CD8-positive, alpha-beta memory T cell (primary cell): ENCODE measurements at places on chromosomes 1 and 21.

DNA sequence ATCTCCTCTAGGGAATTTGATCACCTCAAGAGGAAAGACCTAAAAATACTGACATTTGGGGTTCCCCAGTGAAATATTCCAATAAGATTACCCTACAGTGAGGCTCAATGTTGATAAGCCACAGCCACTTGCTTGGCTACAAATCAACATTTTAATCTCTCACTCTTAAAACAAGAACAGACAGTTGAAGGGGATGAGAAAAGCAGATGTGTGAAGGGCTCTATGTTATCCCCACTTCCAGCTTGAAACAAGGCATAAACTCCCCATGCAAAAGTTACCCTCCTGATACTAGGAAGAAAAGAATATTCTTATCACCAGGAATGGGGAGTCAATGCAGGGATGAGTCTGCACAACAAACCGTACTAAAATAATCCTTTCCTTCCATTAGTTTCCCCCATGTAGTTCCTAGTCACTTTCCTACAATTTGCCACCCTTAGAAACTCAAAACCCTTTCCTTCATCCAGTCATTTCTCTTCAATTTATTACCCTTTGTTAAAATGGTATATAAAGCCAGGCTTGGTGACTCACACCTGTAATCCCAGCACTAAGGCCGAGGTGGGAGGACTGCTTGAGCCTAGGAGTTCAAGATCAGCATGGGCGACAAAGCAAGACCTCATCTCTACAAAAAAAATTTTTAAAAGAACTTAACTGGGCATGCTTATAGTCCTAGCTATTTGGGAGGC lies 29.5 kb downstream of the LPGAT1 start:
- no peak for DNase-seq

- no peak for DNase-seq
These were observed 27.0 kb upstream of the SLC16A1 start for GRCh38 chr1:112982853-112983536.

DNA sequence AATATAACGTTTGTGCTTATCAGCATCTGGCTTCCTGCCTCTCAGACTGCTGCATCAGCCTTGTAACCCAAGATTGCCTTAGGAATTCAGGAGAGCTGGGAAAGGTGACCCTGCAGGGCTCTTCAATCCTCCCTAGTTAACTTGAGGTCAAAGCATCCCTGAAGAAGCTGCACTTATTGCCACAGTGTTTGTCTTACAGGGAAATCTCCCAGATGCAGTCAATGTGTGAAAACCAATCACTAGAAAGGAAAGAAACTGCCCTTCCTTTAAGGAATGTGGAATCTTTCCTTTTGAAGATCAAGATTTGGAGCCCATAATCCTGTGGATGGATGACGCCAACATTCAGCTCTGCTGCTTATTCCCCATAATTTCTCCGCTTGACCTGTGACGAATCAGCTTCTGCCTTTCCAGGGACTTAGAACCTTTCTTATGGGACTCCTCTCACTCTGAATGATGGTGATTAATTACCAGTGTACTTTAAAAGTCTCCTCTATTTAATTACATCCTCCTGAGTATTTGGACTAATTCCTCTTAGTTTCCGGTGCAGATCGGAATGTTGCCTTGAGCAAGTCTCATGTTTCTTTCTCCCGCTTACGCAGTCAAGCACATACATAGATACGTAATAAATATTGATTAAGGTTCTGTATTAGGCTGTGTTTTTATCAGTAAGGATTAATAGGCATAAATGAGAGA lies 14.4 kb downstream of the ADAMTS5 start:
- no peak for DNase-seq

GRCh38 chr1:59007820-59008598 lies 224.2 kb upstream of the JUN start:
- DNase-seq: no peak

GRCh38 chr1:36115931-36116330 lies 9.1 kb downstream of the COL8A2 start:
- no peak for DNase-seq

GRCh38 chr1:206534552-206534951 lies 27.2 kb downstream of the RASSF5 start:
- no peak for DNase-seq

- no peak for DNase-seq
These were observed 78.9 kb downstream of the RAP1GAP start for GRCh38 chr1:21590126-21590880.

- DNase-seq: no peak
These were observed 157.8 kb downstream of the KCNT2 start for GRCh38 chr1:196450143-196451095.

GRCh38 chr1:84571150-84571535 lies 3.1 kb downstream of the CTBS start:
- DNase-seq: no peak

- peak; percentile 61 for DNase-seq
These were observed 157.8 kb upstream of the JUN start for GRCh38 chr1:58941471-58942289.

- DNase-seq: no peak
These were observed 38.0 kb downstream of the LAMC1 start for GRCh38 chr1:183061194-183061593.

DNA sequence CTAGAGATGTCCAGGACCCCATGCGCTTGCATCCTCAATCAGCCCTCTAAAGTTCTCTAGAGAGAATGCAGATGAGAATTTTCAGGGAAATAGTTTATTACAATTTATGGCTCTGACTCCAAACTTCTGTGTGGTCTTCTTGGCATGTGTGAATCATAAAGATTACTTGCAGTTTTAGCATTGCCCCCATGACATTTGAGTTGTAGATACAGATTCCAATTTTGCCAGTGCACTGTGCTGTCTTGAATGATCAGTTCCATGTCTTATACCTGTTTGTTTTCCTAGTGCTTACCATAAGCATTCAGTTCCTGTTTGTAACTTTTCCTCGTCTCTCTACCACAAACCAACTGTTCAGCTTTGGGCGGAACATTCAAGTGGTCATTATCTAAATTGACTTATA lies 4.8 kb downstream of the KRTAP21-3 start:
- no peak for DNase-seq

GRCh38 chr1:76170084-76170483 lies 95.5 kb downstream of the ST6GALNAC3 start:
- no peak for DNase-seq

DNA sequence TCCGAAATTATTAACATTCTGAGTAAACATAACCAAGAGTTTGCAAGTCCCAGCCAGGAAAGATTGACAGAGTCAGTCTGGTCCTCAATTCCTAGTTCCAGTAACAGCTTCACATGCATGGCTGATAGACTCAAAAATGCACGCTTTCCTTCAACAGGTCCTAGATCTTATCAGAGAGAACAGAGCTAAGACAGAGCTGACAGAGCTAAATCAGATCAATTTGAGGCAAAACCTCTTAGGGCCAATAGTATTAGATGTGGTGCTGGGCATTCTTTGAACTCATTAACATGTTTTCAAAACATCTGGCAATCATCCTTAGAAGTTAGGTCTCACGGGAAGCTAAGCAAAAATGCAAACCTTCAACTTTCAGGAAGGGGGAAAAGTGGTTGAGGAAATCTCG lies 114.0 kb downstream of the GREM2 start:
- no peak for DNase-seq

DNA sequence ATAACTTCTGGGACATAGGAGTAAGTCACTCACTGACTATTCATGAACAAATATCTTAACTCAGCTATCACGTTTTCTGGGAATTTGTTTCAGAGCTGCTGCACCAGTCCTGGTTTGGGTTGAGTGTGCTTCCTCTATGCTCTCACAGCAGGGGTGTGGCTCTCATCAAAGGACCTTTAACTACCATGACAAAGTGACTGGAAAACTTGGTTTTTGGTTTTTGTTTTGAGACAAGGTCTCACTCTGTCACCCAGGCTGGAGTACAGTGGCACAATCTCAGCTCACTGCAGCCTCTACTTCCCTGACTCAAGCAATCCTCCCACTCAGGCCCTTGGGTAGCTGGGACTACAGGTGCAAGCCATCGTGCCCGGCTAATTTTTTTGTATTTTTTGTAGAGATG lies 4.1 kb downstream of the ILDR2 start:
- DNase-seq: no peak

- DNase-seq: no peak
These were observed 77.2 kb upstream of the CTTNBP2NL start for GRCh38 chr1:112318698-112319370.

DNA sequence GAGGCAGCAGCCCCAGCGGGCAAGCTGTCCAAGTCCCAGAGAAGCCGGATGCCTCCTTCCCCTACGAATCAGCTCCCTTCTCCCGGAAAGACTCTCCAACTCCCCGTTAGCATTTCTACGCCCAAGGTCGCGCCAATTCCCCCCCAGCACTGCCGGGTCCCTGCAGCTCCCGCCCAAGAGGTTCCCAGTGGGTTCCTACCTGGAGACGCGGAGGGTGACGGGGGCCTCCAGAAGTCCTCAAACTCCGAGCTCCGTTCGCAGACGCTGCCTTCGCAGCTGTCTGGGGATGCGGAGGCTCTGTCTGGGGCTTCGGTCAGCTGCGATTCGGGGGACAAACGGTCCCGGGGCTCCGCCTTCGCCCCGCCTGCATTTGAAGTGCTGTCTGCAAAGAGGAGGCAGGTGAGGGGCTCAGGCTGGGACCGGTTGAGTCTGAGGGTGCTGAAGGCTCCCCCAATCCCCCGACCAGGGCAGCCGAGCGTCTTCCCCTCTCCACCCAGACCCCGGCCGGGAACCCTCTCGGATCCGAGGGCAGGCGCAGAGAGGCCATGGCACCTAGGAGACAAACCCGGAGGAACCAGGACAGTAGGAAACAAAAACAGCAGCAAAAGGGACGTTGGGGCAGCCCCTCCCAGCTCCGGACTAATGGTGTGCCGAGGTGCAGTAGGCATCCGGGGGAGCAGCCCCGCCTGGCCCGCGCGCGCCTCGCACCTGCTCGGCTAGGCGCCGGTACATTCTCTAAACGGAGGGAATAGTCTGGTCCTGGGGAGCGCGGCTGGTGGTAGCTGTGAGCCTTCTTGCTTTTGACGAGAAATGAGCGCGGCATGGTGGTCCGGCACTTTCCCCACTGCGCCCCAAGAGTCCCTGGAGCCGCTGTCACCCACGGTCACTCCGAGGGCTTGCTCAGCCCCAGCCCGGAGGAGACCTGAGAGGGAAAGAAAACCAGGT lies 3.8 kb downstream of the GFI1 start:
- DNase-seq: no peak

DNA sequence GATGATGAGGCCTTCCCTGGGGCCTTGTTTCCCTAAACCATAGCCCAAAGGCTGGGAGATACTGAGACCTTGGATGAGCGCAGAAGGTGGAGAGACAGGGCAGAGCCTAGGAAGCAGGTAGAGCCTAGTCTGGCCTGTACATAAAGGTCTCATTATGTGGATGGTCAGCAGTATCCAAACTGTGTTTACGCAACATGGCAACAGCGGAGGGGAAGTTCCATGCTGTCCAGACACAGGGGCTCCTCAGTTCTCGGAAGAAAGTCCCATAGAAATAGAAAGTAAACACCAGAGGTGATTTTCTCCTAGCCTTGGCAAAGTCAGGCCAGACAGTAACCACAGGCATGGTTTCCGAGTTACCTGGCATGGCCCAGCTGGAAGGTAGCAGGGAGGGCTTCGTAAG lies 42.1 kb upstream of the MPZL1 start:
- no peak for DNase-seq

DNA sequence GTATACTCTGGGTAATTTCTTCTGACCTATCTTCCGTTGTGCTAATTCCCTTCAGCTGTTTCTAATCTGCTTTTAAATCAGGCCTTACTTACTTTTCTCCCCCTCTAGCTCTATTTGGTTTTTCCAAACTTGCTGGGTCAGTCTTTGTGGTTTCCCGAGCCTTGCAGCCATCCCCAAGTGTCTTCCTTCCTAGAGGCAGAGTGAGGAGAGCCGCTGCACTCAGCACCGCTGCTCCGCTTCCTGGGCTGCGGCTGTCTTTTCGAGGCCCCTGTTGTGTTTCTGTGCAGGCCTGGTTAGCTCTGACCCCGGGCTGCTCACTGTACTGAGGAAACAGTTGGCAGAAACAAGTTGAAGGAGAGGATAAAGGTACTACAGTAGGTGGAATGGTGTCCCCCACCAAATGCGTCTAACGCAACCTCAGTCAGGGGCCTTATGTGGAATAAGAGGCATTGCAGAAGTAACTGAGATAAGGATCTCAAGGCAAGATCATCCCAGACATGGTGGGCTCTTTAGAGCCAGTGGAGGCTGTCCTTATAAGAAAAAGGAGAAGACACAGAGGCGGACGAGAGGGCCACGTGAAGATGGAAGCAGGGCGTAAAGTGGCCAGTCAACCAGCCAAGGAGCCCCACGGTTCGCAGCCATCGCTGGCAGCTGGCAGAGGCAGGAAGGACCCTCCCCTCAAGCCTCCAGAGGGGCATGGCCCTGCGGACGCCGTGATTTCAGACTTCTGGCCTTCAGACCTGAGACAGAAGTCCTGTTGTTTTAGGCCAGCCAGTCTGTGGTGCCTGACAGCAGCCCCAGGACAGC lies 10.5 kb downstream of the WNT9A start:
- DNase-seq: peak; percentile 29
